MCF 10A (cell line): ENCODE measurements at places on chromosomes 4 and X. TPM values are rescaled to one million over a fixed set of nuclear protein-coding genes. Genes with fewer than 3 reads are reported as not detected.

Gene FGF2
- total RNA-seq: 132 and 134 TPM in 2 replicates

Gene DUX4
- total RNA-seq: not detected in 2 replicates

Gene XPNPEP2
- total RNA-seq: not detected in 2 replicates

Gene ANKRD37
- 4.4 and 5.5 TPM in 2 replicates for total RNA-seq

Gene CHIC1
- total RNA-seq: 7.4 and 8.0 TPM in 2 replicates

Gene MAP9
- total RNA-seq: 13.2 and 14.2 TPM in 2 replicates

Gene UNC5C
- not detected in 2 replicates for total RNA-seq

GRCh38 chrX:6990552-6991193 lies 156.8 kb upstream of the STS start:
- peak; percentile 1 for DNase-seq

- no peak for DNase-seq
Measured at GRCh38 chr4:6404611-6405396, 67.6 kb downstream of the PPP2R2C start.

- DNase-seq: peak; percentile 87
Measured at GRCh38 chrX:16239211-16239610, 71.9 kb downstream of the MAGEB17 start.

- DNase-seq: no peak
Measured at GRCh38 chr4:53830511-53830910, 233.9 kb downstream of the CHIC2 start.

- no peak for DNase-seq
Measured at GRCh38 chrX:25674776-25675175, 463.4 kb upstream of the MAGEB18 start.

DNA sequence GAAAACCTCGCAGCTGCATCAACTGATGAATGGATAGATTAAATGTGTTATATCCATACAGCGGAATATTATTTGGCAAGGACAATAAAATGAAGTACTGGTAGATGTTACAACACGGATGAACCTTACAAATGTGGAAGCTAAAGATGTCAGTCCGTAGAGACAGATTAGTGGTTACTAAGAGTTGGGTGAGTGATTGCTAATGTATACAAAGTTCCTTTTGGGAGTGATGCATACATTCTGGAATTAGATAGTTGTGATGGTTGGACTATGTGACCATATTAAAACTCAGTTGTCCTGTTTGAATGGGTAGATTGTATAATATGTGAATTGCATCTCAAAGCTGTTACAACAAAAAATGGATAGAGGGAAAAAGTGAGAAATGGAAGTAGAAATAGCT lies 2.8 kb downstream of the FIP1L1 start:
- no peak for DNase-seq

- no peak for DNase-seq
Measured at GRCh38 chr4:2419814-2420213, 1.1 kb downstream of the CFAP99 start.

GRCh38 chr4:174859904-174860303 lies 30.9 kb upstream of the GLRA3 start:
- DNase-seq: no peak

GRCh38 chr4:168585168-168586091 lies 88.6 kb downstream of the PALLD start:
- peak; percentile 89 for DNase-seq

- no peak for DNase-seq
Measured at GRCh38 chr4:155578726-155579370, 87.8 kb upstream of the GUCY1A1 start.

DNA sequence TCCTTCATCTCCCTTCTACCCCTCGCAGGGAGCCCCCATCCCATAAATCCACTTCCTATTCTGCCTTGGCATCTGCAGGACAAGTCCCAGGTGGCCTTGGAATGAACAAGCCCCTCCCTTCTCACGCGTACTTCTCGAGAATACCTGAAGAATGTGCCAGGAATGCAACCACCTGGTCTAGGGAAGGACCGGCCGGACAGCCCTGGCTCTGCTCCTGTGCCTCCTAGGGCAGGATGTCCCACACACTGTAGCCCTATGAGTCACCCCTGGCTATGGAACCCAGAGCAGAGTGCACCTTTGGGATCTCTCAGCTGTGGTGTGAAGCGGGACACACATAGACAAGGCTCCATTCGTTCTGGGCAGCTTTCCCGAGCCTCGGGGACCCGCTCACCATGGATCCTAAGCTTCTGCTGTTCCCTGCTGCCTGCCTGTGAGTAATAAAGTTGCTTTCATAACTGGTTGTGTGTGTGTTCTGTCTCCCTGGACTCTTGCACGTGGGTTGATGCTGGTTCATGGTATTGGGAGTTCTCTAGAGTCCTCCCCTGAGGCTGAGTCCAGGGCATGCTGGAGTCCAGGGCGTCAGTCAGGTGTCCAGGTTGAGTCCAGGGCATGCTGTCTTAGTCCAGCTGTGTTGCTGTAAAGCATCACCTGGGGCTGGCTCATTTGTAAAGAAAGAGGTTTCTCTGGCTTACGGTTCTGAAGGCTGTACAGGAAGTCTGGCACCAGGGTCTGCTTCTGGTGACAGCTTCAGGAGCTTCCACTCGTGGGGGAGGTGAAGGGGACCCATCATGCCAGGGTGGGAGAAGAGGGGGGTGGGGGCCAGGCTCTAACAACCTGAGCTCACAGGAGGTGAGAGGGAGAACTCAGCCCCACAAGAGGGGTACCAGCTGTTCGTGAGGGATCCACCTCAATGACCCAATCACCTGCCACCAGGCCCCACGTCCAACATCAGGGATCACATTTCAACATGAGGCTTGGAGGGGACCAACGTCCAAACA lies 7.4 kb upstream of the PDE6B start:
- peak; percentile 58 for DNase-seq
